ENCODE measurements at places on chromosomes 2 and 18. TPM values are rescaled to one million over a fixed set of nuclear protein-coding genes. Genes with fewer than 3 reads are reported as not detected.

GRCh38 chr2:167128130-167128529 lies 239.8 kb downstream of the XIRP2 start:
- no peak for DNase-seq

SPDYA gene
- 0.06 TPM for polyA plus RNA-seq

DNA sequence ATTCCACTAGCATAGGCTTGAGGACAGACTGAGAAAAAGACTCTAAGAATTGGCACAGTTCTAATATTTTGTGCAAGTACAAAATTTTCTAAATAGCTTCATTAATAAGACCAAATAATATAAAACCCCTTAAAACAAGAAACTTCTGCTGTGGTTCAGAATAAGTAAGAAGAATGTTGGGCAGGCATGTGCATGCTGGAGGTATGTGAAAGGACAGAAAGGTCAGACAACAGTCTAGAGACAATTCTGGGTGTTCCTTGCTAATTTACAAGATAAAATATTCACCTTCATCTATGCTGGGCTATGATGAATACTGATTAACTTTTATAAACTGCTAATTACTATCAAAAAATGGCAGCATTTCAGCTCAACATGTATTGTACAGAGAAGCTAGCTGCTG lies 14.9 kb downstream of the CEBPZOS start:
- DNase-seq = peak; percentile 56

CCL20 gene
- not detected for polyA plus RNA-seq

DNA sequence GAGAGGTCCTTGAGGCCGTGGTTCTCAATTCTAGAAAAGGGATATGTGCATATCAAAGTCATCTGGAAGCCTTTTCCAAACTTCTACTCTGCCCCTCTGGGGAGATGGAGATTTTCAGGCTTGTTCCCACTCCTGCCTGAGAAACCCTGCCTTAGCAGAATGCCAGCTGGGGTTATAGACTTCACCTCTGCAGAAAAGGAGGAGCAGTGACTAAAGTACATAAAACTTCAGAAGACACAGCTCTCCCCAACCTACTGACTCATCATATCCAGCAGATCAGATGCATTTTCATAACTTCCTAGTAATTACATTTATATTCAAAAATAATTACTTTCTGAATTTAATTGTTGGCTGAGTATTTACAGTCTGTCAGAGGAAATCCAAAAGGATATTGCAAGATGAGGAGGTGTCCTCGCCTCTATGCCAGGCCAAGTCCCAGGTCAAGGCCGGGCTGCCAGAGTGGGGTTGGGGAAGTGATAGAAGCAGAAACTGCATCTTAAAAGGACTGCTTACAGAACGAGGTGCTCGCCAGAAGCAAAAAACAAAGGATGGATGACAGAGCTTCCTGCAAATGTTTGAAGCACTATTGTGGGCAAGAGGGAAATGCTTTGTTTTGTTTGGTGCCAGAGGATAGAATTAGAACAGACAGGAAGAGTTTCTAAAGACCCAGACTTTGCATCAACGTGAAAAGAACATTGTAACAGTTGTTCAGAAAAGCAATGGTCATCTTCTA lies 75.6 kb upstream of the APCDD1 start:
- peak; percentile 66 for DNase-seq

SANBR gene
- 7.7 TPM for polyA plus RNA-seq

TSGA10 gene
- polyA plus RNA-seq = 0.65 TPM

- DNase-seq = peak; percentile 45
These were observed 303.0 kb downstream of the DYSF start for GRCh38 chr2:71756280-71756906.

DNA sequence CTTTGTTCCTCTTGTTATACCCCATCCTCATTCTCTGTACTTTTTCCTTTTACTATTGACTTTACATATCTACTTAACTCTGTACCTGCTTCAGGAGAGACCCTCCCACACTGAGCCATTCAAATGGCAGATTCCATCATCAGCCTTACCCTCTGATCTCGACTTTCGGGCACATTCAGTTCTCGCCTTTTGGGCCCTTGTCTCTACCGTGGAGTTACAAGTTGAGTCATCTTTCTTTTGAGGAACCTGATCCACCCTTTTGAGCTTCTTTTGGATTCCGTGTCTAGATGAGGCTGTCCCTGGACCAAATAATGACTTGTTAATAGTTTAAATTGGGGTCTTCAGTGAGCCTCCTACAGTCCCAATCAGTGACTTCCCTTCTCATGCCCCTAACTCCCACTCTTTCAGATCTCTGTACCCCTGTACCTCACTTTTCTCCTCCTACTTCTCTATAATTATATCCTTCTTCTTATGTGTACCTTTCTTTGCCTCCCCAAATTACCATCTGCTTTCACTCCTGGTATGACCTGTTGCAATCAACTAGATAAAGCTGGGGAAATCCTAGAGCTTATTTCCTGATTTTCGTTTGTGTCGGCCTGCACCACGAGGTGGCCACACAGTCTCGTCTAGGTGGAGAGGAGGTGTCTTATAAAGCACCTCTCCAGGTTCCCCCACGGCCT lies 17.2 kb downstream of the SP110 start:
- DNase-seq = no peak

DNA sequence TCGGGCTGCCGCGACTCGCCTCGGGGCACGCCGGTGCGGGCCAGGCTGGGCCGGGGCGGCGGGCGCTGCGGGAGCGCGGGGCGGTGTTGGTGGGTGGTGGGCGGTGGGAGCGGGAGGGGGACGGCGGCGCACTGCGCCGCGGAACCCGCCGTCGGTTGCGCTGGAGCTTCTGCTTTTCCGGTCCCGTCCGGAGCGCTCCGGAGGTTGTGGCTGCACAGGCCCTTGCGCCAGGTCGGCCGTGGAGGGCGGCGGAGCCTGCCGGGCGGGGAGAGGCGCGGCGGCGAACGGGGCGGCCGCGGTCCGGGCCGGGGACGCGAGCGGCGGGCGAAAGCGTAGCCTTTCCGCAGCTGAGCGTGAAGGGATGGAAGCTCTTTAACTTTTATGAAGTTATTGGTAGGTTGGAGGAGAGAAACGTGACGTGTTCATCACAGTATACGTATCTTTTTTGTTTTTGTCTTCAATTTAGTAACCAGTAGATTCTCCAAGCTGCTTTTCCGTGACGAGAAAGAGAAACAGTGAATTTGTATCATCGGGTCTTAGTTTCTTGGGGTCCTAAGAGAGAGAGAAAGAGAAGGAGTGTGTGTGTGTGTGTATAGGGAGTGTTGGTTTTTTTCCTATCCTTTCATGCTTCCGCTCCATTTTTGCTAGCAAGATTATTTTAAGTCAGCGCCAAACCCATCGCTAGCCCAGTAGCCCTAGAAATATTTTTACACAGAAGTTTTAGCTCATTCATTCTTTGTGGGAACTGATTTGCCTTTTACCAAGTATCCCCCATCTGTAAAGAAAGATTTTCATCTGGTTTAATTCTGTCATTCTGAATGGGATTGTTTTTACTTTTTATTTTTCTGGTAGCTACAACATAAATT lies 535 bp downstream of the ATG4B start:
- DNase-seq = no peak

VWC2L gene
- not detected for polyA plus RNA-seq

GRCh38 chr2:178513876-178514275 lies 33.6 kb downstream of the PLEKHA3 start:
- DNase-seq = peak; percentile 61

GRCh38 chr18:48075707-48076093 lies 145.2 kb upstream of the SMAD2 start:
- no peak for DNase-seq

GRCh38 chr2:133408671-133409070 lies 159.6 kb downstream of the NCKAP5 start:
- no peak for DNase-seq

C1QL2 gene
- polyA plus RNA-seq = not detected

DNA sequence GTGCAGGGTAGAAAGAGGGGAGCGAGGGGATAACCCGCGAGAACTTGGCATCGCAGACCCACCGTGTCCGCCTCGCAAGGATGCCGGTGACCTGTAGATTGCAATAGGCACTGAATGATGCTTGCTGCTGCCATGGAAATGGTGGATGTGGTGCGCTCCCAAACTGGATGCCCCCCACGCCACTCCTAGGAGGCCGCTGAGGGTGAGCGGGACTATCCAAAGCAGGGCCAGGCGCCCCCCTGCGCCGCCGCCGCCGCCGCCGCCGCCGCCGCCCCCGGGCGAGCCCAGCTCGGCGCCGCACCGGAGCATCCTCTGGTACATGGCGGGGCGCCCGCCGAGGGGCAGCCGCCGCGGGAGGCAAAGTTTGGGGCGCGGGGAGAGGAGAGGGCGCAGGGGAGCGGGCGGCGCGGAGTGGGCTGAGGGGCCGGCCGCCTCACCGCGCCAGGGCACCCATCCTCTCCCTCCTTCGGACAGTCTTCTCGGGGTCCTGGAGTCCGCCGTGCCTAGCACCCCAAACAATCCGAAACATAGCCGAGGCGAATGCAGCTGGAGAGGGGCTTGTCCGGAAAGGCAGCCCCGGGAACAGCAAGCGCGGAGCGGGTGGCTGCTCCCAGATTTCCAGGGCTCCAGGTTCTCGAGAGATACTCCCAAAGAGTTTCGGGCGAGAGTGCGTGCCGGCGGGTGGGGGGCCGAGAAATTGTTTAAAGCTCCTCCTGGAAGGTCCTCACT lies 685.1 kb downstream of the NRXN1 start:
- no peak for DNase-seq

- no peak for DNase-seq
These were observed 323.9 kb upstream of the SOX11 start for GRCh38 chr2:5368263-5368662.

ABCA12 gene
- polyA plus RNA-seq = 0.02 TPM

- DNase-seq = peak; percentile 12
These were observed 122.7 kb downstream of the LAMA1 start for GRCh38 chr18:6994771-6995430.

DNA sequence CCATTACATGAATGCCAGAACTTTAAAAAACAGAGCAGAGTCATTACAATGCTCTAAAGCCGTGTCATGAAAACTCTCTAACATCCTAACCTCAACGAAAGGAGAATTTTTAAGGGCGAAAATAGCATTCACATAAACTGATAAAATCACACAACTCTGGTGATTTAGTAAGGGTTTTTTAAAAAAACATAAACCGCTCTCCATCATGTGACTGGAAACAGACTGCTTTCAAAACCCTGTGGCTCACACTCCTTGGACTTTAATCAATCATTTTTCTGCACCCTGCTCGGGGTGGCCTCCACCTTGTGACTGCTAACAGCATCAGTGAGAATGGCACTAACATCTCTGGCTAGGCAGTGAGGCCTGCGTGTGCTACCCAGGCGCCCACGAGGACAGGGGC lies 12.1 kb downstream of the DOCK10 start:
- DNase-seq = no peak

- peak; percentile 81 for DNase-seq
These were observed 71.3 kb upstream of the ZNF532 start for GRCh38 chr18:58793361-58793760.

DNA sequence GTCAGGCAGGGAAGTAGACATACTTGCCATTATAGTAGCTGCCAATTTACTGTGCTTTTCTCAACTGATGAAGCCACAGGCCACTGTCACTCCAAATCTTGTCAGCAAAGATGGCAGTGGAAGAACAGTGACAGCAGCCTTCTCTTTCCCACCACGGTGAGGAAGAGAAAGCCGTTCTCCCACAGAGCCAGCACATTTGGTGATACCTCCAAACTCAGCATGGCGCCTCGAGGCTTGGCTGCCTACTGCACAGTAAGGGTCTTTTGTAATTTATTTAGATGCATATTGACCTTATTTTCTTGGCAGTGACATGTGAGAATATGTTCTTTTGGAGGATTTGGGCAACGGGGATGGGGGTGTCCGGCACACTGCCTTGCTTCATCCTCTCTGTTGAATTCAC lies 117.2 kb upstream of the CDH20 start:
- DNase-seq = no peak

DNA sequence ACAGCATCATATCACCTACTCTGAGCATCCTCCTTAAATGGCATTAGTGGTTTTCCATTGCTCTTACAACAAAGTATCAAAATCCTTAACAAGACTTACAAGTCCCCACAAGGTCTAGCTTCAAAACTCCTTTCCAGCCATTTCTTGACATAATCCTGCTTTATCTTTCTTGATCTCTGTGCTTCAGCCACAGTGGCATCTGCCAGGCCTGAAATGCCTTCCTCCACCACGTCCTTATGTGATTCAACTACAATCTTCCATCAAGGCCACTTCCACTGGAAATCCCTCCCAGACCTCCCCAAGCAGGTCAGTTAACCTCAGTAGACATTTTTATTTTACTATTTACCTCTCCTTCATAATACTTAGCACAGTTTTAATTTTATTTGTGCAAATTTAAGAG lies 83.8 kb upstream of the CCDC150 start:
- DNase-seq = no peak

DNA sequence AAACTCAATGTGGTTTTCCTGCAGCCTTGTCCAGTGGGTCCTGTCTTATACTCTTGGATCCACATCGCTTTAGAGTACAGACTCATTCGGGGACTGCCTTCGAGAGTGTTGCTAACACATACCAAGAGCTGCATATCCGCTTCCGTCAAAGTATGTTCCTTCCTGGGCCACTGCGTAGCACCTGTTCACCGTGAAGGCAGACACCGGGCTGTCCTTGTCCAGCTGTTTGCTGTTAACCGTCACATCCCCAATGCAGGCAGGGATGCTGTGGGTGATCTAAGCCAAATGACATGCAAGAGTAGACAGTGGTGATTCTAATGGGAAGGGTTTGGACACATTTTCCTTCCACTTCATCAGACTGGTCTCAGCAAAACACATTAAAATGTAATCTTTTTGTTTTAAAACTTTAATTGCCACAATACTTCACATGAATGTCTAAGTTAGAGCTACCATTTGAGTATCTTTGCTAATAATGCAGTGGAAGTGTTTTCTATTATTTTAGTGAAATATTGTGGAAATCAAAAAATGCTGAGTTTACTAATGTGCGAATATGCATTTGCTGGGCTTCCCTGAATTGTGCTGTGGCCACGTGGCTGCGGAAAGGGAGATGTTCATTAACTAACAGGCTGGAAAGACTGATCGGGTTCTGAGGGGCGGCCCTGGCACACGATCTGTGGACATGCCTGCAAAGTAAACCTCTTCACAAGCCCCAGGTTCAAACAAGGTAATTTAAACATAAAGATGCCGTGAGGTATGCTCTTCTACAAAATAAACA lies 169.1 kb downstream of the LAMA1 start:
- DNase-seq = no peak

GRCh38 chr18:74239567-74239966 lies 52.2 kb downstream of the CYB5A start:
- DNase-seq = no peak

GRCh38 chr18:37702841-37703240 lies 137.2 kb upstream of the CELF4 start:
- DNase-seq = no peak
